ENCODE measurements at places on chromosomes 6 and 20.

DNA sequence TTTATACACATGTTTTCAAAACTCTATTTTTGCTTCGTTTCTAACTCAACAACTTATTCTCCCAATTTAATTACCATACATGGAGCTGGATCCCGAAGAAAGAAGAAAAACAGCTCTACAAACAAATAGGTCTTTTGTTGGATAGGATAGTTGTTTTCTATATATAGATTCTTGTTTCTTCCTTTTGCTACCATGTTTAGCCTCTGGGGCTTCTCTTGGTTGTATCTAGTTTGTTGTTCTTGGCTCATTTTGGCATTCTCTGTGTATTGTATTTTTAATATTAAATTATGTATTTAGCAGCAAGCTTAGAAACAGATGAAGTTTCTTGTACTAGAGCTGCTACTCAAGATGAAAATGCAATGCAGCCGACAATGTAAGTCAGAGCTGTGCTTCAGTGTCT, 60.9 kb downstream of the PLCB4 start:
- no peak for DNase-seq

GRCh38 chr20:59069026-59069425, 26.4 kb upstream of the PRELID3B start:
- DNase-seq, result no peak

DNA sequence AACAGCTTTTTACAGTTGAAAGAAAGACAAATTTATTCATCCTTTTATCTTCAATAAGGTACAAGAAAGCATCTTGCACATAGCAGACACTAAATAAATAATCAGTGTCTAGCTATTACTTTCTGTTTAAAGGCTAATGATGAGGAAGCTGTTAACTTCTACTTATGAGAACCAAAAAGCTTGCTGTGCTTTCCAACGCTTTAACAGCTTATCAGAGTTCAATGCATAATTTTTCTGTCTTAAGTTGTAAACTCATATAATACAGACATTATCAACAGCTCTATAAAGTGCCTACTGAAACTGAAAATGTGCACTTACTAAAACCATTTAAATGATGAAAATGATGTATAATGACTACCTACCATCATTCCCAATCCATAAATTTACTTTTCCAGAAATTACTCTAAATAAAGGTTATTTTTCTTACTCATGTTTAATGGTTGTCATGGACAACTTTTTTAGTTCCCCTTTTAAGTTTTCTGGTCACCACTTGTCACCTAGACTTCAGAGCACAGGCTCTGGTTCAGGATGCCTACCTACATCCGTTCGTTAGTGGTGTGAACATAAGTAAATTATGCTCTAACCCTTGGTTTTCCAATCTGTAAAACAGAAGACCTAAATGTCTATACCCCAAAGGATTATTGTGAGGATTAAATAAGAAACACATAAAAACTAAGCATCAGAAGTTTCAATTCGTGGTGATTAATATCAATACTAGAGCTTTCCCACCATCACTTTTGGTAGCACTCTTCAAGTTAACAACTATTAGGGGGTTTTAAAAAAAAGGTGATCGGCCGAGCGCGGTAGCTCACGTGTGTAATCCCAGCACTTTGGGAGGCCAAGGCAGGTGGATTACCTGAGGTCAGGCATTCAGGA, 8.0 kb downstream of the PNISR start:
- DNase-seq, result no peak

DNA sequence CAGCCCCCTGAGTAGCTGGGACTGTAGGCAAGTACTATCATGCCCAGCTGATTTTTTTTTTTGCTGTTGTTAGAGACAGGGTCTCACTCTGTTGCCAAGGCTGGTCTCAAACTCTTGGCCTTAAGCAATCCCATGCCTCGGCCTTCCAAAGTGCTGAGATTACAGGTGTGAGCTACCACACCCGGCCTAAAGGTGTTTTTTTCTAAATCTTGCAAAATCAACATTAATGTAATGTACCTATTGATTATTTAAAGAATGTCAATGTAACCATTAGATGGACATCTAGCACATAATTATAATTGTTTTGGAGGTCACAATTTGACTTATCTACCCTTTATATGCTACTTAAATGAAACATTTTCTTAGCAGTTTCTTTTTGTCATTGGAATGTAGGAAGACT, 126.1 kb downstream of the PHACTR1 start:
- DNase-seq, result no peak
